ENCODE measurements at places on chromosomes 2 and 18.

DNA sequence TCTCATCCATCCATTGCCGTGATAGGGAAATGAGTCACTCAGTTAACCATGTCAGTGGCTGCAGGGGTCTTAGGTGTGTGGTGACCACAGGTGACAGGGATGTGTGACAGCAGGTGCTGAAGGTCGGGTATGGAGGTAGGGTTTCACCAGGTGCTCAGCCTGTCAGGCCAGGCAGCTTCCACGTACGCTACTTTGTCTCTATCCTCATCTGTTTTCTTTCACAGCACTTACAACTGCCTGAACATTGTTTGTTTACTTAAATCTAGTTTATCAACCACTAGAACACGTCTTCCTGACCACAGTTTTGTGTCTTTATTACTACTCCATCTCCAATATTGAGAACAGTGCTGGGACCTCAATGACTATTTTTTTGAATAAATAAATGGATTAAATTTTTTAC, 11.4 kb upstream of the UXS1 start:
- no peaks in the 10 kb centered on the region for H3K4me1 ChIP-seq
- no peak overlapping the region for H3K27ac ChIP-seq
- no peak for DNase-seq
- H3K36me3 ChIP-seq = no peaks in the 10 kb centered on the region
- no peaks in the 10 kb centered on the region for H3K27me3 ChIP-seq

- no peak for DNase-seq
- no peak overlapping the region for H3K27ac ChIP-seq
- H3K4me1 ChIP-seq = no peaks in the 10 kb centered on the region
- H3K4me3 ChIP-seq = no peak overlapping the region
- H3K36me3 ChIP-seq = no peaks in the 10 kb centered on the region
Measured at GRCh38 chr2:224293976-224294375, 107.9 kb downstream of the FAM124B start.

DNA sequence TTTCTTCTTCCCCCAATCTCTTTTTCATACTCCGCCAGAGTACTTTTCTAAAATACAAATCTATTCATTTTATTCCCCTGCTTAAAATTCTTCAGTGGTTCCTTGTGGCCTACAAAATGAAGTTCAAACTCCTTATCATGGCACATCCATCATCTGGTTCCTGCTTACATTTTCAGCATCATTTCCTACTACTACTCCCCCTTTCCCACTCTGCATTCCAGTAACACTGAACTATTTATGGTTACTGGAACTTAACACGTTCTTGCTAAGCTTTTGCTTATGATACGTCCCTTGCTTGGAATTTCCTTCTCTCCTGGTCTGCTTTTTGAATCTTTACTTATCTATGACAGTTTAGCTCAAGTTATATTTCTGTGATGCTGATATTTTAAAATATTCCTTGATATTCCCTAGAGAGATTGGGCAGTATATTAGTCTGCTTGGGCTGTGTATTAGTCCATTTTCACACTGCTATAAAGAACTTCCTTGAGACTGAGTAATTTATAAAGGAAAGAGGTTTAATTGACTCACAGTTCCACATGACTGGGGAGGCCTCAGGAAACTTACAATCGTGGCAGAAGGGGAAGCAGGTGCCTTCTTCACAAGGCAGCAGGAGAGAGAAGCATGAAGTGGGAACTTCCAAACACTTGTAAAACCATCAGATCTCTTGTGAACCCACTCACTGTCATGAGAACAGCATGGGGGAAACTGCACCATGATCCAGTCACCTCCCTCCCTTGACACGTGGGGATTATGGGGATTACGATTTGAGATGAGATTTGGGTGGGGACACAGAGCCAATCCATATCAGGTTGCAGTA, 53.2 kb downstream of the BMPR2 start:
- no peaks in the 10 kb centered on the region for H3K36me3 ChIP-seq
- no peak overlapping the region for H3K4me3 ChIP-seq
- no peak for DNase-seq
- H3K27ac ChIP-seq = peak overlapping the region; percentile 21

DNA sequence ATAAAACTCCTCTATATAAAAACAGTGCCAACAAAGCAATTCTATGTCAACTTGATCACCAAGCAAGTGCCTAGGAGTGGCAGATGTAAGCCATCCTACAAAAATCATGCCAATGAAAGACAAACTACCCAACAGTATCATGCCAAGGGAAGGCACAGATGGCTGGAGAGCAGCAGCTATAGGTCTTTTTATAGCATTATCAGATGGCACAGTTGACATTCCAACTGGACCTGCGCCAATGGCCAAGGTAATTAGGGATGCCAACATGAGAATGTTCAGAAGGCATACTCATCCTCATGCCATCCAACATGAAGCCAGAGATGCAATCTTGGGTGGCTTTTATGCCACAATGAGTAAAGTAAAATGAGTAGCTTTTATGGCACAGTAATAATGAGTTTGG, 237.3 kb downstream of the OTX1 start:
- DNase-seq = no peak
- no peak overlapping the region for H3K4me3 ChIP-seq
- no peaks in the 10 kb centered on the region for H3K4me1 ChIP-seq
- no peaks in the 10 kb centered on the region for H3K36me3 ChIP-seq
- H3K27ac ChIP-seq = no peak overlapping the region
- no peaks in the 10 kb centered on the region for H3K27me3 ChIP-seq

DNA sequence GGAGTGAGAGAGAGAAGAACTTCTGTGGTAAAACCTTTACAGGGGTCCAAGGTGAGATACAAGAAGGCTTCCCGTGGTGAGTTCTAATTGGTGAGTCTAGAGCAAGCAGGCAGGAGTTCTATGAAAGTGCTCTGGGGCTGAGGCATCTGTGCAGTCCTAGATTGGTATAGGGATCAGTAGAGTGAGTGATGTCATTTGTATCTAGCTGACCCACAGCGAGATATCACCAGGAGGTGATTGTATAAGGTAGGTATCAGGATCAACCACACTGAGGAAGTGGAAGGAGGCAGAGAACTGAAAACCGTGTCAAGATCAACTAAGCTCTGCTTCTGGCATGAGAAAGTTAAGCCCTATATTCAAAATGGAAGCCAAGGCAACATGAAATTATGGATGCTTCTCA, 1648.9 kb upstream of the TMEFF2 start:
- H3K27me3 ChIP-seq = no peaks in the 10 kb centered on the region
- no peaks in the 10 kb centered on the region for H3K36me3 ChIP-seq
- H3K4me1 ChIP-seq = no peaks in the 10 kb centered on the region
- DNase-seq = no peak
- no peak overlapping the region for H3K27ac ChIP-seq

GRCh38 chr2:8872821-8873432, 35.5 kb upstream of the KIDINS220 start:
- H3K27ac ChIP-seq = no peak overlapping the region
- H3K27me3 ChIP-seq = no peaks in the 10 kb centered on the region
- H3K4me1 ChIP-seq = no peaks in the 10 kb centered on the region
- no peak overlapping the region for H3K4me3 ChIP-seq

- DNase-seq = no peak
- no peak overlapping the region for H3K27ac ChIP-seq
- no peaks in the 10 kb centered on the region for H3K4me1 ChIP-seq
- H3K36me3 ChIP-seq = no peaks in the 10 kb centered on the region
Measured at GRCh38 chr18:25056429-25056828, 295.5 kb downstream of the ZNF521 start.

Data from colonic mucosa (tissue), 4 donors.